Pancreas (tissue), 10 donors: ENCODE measurements at places on chromosomes 12 and 14. TPM values are rescaled to one million over a fixed set of nuclear protein-coding genes. Genes with fewer than 3 reads are reported as not detected.
A peak's percentile ranks its signal among the peaks of the same experiment; 100 is the strongest.

Gene CEBPE
- not detected for total RNA-seq

Gene COL2A1
- total RNA-seq: 0.06 TPM

Gene RASSF9
- total RNA-seq: 1.1 TPM

Gene LBHD2
- not detected for total RNA-seq

Gene POP5
- 10.5 TPM for total RNA-seq

Gene LTBP2
- 5.5 TPM for total RNA-seq

DNA sequence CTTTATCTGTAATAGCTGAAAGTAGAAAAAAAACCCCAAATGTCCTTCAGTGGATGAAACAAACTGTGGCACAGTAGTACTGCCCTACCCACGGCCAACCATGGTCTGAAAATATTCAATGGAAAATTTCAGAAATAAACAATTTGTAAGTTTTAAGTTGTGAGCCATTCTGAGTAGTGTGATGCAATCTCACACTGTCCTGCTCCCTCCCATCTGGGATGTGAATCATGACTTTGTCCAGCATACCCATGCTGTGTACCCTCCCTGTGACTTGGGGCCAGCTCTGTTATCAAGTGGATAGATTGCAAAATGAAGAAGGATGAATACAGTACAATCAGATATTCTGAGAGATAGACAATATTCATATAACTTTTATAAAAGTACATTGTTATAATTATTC lies 106.2 kb downstream of the SMOC1 start:
- DNase-seq: no peak

- no peak for DNase-seq
Measured at GRCh38 chr12:92574051-92574783, 128.6 kb upstream of the PLEKHG7 start.

GRCh38 chr14:26486922-26487321 lies 110.9 kb downstream of the NOVA1 start:
- DNase-seq: no peak

DNA sequence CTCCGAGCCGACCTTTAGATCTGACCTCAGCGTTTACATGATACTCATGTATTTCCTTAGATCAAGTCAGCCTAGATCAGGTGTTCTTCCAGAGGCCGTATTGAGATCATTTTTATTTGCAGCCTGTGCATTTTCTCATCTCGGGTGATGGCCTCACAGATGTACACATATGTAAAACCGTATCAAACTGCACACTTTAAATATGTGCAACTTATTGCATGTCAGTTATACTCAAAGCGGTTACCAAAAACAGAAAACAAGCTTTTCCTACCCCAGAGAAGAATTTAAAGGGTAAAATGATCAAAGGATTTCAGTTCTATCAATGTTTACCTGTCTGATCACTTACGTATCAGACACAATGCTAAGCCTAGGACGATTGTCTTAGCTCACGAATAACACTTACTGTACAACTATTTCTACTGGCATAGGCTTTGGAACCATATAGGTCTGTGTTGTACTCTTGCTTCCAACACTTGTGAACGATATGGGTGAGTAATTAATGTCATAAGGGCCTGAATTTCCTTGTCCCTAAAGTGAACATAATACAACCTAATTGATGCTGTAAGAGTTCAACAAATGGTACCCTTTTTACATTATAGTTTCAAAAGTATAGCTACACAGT lies 628 bp upstream of the LLPH start:
- DNase-seq: no peak

- DNase-seq: no peak
Measured at GRCh38 chr14:31657917-31658316, 96.7 kb downstream of the NUBPL start.

DNA sequence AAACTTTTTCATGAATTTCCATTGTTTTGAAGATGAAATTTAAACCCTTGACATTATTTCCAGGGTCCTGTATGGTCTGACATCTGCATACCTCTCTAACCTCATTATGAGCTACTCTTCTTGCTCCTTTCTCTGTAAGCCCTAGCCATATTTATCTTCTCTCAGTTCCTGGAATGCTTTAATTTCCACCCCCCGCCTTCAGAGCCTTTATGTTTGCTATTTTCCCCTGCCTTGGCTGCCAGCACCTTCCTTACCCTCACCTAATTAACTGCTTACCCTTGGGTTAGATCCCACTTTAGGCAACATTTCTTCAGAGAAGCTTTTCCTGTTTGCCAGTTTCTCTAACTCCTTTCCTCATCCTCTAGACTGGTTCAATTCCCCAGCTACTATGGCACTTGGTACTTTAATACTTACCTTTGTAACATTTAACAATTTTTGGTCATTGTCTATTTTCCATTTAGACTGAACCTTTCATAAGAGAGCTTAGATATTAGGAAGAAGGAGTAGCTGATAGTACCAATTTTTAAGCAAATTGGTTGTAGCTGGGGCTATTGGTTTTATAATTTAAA lies 6.0 kb downstream of the STYX start:
- no peak for DNase-seq

DNA sequence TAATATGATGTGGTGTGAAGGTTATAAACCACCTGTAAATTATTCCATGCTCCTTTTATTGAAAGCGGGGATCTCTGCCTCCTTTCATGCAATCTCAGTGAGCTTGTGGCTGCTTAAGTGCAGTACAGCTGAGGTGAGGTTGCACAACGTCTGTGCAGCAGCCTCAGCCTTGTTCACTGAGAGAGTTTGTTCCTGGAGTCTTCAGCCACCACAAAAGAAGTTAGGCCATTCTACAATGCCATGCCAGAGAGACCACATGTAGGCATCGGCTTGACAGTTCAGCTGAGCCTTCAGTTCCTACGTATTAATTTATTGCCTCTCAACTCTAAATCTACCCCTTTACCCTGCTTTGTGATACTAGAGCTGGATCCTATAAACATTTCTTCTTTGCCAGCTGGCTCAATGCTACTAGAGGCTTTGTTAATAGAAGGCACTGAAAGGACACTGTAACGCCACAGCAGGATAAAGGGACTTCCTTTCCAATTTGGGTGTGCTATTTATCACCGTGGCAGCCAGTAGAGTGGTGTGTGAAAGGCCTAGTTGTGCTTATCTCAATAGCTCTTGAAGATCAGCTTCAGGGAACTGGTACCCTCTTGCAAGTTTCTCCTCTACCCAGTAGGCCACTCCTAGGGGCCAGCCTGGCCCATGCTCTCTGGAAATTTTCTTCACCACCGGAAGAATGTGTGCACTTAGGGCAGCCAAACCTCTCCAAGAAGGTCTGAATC lies 337.7 kb downstream of the IPO8 start:
- no peak for DNase-seq

DNA sequence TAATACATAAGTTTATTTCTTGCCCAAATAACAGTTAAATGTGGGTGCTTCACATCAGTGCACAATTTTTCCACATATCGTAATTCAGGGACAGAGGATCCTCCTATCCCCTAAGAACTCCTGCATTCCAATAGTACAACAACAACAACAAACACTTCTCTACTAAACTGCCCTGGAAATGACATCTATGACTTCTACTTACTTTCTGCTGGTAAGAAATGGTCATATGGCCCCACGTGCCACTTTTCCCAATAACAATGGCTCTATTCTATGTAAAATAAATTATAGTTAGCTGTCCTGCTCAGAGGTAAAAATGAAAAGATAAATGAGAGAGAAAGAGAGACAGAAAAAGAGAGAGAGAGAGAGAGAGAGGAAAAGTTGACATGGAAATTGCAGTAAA lies 308.5 kb downstream of the ATXN7L3B start:
- DNase-seq: no peak

- no peak for DNase-seq
Measured at GRCh38 chr12:46916796-46917419, 91.1 kb upstream of the SLC38A4 start.

DNA sequence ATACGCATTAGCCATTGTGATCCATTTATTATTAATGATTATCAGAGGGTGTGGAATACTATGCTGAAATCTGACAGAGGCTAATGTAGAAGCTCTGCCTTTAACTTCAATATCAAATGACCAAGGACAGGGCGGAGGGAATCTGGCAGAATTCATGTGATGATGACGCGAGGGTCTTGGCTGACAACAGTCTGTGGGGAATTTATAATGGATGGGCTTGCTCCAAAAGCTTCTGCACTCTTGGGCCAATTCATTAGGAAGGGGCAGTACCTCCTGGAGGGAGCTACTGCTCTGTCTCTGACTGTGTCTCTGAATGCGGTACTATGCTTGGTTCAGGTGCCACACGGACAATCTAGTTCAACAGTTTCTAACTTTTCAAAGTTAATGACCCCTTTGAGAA lies 46.2 kb downstream of the GALNT8 start:
- no peak for DNase-seq

DNA sequence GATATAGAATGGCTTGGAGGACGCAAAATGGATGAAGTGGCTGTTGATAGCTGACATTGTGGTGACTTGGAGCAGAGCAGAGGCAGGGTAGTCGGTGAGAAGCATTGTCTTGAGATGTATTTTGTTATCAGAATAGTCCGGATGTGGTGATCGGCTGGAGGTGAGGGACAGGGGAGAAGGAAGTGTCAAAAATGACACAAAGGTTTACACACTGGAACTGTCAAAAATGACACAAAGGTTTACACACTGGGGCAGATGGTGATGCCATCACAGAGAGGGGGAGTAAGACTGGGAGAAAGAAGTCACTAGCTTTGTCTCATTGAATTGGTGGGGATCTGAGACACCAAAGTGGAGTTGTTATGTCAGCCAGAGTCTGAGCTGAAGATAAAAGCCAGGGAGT lies 30.1 kb downstream of the CDKL1 start:
- no peak for DNase-seq

- DNase-seq: no peak
Measured at GRCh38 chr12:83893101-83893500, 1019.5 kb downstream of the SLC6A15 start.

DNA sequence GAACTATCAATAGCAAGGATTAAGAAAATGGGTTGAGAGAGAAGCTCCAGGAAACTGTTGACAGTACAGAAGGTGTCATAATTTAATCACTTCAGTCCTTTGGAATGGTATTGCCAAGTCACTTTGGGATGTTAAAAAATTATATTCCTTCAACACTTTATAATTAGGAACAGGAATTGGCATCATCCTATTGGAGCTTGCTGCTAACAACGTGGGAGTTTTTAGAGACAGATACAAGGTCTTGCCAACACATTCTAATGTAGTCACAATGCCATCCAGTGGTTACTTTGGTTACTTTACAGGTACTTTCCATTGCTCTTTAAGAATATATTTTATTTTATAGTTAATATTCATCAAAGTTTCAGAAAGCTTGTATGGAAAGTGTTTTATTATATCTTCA lies 310.1 kb downstream of the SYT1 start:
- no peak for DNase-seq

DNA sequence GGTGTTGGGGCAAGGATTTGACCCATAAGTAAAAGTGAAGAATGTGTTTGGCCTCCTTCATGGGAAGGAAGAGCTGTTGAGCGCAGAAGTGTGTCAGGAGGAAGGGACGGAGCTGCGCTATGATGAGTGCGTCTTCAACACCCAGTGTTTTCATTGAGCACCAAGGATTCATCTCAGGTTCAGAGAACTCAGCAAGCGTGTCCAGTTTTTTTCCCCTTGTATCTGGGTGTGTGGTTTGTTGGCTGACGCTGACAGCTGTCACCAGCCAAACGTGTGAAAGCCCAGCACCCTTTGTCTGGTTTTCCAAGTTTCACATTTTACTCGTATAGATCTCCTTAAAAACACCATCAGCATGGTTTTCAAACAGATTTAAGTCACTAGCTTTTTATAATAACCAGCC lies 12.3 kb downstream of the EP400 start:
- no peak for DNase-seq

- DNase-seq: no peak
Measured at GRCh38 chr14:100330388-100330931, 7.3 kb downstream of the SLC25A47 start.

- no peak for DNase-seq
Measured at GRCh38 chr12:4454315-4454860, 8.8 kb upstream of the FGF6 start.

DNA sequence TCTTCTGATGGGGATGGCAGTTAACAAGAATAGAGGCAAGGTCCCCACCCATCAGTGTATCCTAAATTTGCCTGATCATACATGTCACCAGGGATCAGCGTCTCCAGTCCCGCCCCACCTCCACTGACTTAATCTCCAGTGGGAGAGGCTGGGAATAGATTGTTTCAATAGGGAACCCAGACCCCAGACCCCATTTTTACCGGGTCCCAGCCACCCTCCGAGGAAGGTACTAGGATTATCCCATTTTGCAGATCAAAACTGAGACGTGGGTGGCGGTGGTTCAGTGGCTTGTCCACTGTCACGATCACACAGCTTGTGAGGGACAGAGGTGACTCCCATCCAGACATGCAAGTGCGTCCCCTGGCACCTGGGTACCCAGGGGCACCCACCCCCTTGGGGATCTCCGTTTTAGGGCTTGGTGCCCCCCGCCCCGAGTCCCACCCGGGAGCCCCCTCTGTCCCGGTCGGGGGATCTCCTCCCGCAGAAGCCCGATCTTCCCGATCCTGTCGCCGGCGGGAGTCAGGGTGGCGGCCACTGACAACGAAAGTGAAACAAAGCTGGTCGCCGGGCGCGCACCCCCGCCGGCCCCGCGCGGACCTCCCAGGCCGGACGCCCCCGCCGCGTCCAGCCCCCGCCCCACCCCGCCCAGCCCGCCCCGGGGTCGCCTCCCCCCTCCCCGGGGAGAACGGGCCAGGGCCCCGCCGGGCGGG lies 523 bp downstream of the WSB2 start:
- peak; percentile 61 for DNase-seq

- no peak for DNase-seq
Measured at GRCh38 chr12:116246490-116247179, 30.9 kb downstream of the MED13L start.
